Activated CD4-positive, alpha-beta T cell treated with anti-CD3 and anti-CD28 coated beads for 48 hours (primary cell): ENCODE measurements at places on chromosomes 1 and 21.

- DNase-seq, result no peak
Measured at GRCh38 chr1:36534711-36535412, 52.1 kb upstream of the CSF3R start.

DNA sequence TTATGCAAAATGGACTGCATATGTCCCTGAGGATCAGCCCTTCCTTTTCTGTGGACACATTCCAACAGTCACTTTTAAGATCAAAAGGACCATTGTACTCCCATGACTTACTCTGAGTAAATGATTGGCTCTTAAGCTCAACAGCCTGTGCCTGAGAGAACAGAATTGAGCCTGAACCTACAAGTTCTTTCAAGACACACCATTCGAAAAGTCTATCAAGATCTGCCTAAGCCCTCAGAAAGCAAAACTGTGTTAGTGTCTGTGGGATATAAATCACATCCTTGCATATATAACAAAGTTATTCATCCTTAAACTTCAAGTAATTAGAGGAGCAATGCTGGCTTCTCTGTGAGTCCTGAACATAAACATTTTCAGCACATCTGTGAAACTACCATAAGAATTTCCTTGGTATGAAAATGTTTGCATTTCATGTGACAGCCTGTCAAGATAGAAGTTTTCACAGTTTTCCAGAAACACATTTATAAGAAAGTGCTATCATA is 41.6 kb downstream of the PCNX2 start:
- no peak for DNase-seq

- no peak for DNase-seq
Measured at GRCh38 chr1:8096105-8097011, 70.2 kb upstream of the ERRFI1 start.

GRCh38 chr21:37921091-37921490 is 4.8 kb upstream of the KCNJ6 start:
- no peak for DNase-seq

DNA sequence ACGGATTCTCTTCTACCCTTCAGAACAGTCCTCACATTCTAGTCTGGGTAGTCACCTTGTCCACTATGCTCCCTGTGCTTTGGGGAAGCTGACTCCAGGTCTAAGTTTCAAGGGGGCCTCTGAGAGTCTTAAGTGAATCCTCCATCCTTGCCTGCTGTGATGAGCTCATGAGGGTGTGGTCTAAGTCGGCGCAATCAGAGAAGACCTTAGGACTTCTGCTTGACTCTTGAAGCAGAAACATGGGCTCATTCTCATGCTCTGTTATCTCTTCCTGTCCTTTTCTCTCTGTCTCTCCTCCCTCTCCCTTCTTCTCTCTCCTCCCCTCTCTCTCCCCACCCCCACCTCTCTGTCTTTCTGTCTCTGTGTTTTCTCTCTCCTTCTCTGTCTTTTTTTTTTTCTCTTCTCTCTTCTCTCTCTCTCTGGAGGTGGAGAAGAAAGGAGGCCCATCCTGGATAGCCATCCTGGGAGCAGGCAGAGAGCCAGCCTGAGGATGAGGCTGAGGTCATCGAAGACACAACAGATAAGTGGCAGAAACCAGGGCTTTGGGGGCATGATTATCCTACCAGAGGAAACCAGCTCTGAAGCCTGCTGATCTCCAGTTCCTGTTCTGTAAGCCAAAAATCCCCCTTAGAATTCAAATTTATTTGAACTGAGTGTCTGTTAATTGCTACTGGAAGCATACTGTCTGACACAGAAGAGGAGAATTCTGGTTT is 245.6 kb downstream of the SIPA1L2 start:
- no peak for DNase-seq

DNA sequence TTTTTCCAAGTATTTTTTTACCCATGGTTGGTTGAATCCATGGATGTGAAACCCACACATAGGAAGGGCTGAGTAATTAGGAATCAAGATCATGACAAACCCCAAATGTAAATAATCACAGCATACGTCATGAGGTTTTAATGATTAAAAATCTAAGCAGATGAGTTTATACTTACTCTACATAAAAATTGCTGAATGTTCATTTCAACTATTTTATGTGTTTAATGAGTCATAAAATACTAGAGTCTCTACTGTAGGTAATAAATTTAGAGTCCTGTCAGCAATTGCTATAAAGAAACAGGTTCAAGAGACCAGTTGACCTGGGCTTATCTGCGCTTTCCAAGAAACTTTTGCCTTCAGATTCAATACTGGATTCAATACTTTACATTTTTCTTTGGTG is 18.2 kb downstream of the CTH start:
- DNase-seq, result no peak

DNA sequence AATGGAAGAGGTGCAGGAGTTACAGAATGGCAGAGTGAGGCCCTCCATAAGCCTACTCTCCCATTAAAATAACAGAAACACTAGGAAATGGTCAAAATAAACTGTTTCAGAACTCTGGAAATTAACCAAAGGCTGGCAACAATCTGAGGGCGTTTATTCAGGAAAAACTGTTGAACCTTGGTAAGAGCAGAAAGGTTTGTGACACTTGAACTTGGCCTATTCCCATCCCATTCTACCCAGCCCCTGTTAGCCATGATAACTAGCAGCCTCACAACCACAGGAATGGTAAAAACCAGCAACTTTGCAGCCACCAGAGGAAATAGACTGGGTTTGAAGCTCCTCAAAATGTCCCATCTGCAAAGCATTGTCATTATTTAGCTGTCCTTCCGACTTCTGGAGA is 256.8 kb downstream of the RHOU start:
- DNase-seq, result no peak

GRCh38 chr1:7771823-7772299 is 765 bp downstream of the VAMP3 start:
- no peak for DNase-seq

GRCh38 chr1:110556471-110556807 is 37.5 kb upstream of the KCNA10 start:
- DNase-seq, result no peak

GRCh38 chr1:40630488-40631223 is 34.8 kb downstream of the RIMS3 start:
- peak; percentile 63 for DNase-seq

DNA sequence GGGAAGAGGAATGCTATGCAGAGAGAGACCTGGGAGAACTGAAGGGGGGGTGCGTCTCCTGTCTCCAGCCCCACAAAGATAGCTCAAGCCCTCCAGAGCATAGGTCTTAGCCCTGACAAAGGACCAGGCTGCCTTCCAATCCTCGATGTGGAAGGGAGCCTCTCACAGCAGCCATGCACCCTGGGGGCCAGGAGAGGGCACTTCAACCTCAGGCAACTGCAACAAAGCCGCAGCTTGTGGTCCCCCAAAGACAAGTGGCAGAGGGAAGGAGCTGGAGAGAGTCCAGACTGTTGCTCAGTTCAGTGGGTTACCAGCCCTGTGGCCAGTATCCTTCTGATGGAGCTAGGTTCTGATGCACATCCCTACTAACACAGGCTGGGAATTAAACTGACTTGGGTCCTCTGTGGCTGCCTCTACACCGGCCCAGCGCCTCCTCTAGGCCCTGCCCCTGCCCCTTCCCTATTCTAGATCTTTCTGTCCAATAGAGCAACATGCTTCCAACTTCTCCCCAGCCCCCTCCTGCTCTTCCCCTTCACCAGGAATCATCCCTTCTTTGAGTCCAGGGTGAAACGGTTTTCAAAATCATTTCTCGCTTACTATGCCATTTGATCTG is 100.7 kb upstream of the SPATA6 start:
- peak; percentile 31 for DNase-seq

DNA sequence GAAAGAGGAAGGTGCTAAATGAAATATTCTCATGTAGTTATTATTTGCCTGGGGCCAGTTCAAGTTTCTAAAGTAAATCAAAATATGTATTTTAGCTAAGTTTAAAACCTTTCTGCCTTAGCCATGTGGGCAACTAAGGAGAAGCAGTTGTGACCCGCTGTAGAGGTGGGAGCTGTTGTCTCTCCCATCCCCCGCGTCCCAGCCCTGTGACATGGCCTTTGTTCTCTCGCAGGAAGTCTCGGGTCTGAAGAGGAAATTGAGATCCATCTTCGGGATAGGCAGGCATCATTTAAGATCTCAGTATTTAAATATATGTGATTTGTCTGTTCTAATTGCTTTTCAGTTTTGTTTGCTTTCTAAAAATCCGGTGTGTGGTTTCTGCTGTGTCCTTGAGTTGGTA is 121.5 kb downstream of the CAMTA1 start:
- DNase-seq, result no peak

DNA sequence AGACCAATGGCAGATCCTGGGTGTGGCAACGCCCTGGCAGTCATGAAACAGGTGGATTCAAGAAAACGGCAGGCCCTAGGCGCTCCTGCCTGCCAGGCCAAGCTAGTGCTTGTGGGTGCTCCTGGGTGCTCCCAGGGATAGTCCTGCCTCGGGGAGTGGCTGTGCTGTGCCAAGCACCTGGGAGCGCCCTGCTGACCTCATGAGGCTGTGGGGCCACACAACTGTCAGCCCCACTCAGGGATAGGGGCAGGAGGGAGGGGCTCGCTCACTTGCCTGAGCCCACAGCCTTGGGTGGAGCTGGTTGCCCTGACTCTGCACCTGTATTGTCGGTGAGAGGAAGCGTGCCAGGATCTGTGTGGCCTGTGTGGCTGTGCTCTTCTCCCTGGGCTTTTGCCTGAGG is 9.4 kb downstream of the SNAP47 start:
- DNase-seq, result no peak

GRCh38 chr1:154837034-154837671 is 32.9 kb downstream of the KCNN3 start:
- DNase-seq, result no peak

GRCh38 chr1:28329395-28330153 is 734 bp downstream of the MED18 start:
- peak; percentile 56 for DNase-seq

GRCh38 chr1:54557671-54558355 is 9.8 kb downstream of the ACOT11 start:
- no peak for DNase-seq

DNA sequence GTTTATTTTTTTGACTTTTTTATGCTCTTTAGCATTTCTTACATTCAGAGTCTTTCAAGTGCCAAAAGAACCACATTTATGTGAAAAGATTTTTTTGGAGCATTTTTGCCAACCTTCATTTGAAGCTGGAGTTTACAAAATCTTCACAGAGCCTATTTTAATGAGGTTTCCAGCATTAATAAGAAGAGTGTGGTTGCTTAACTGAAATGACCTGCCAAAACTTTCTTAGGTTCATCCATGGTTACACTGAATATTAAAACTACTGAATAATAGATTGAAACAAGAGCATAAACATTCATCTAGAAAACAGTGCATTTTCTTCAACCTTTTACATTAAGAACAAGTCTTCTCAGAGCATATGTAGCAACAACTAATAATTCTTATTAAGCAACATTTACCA is 672.3 kb upstream of the CXADR start:
- no peak for DNase-seq

DNA sequence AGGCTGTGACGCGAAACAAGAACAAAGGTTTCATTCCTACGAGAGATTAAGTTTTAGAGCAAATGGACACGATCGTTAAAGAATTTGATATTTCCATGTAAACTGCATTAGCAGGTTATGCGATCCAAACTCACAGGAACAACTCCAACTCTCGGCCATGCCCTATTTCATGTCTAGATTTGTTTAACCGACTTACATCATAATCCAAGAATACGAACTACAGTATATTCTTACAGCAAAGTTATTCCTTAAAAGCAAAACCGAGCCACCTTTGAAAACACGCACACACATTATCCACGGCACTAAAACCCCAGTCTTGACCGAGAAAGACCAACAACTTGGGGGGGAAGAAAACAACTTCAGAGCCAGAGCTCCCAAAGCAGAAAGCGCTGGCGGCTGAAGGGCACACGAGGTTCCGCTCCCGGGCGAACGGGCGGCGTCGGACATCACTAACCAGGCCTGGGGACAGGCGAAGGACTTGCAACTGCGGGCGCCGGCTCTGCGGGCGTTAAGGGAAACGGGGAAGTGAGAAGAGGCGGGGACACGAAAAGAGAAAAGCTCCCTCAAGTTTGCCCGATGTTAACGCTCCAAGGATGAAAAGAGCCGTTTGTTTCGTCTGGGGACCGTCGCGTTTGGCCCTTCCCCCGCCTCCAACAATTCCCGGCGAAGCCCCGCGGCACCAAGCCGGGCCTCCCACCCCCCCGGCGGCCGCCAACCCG is 690 bp downstream of the B3GALNT2 start:
- peak; percentile 43 for DNase-seq

- no peak for DNase-seq
Measured at GRCh38 chr21:39961251-39961650, 94.0 kb downstream of the PCP4 start.

DNA sequence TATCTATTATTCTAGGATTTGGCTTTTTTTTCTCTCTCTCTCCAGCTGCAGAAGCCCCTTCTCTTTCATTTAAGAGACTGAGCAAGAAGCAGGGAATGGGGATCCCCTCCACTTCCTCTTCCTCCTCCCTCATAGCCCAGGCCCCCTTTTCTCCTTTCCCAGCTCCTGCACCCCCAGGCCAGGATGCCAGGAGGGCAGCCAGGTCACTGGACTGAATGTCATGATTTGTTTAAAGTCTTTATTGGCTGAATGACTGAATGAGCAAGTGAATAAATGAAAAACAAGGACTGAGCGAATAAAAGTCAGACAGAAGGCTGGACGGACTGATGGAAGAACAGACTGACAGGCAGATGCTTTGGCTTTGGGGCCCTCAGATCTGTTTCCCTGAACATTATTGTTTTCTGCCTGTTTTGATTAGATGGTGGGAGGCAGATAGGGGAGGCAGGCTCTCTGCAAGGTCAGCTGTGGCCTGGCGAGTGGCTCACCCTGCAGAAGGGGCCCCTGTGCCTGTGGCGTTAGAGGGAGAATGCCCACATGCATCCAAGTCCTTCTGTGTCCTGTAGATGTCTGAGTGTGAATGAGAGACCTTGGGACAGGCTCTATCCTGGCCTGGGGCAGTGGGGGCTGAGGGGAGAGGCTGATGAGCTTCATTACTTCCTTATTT is 20.3 kb upstream of the ADGRB2 start:
- DNase-seq, result no peak

GRCh38 chr1:2574350-2574749 is 12.2 kb upstream of the PRXL2B start:
- DNase-seq, result no peak

GRCh38 chr1:191099696-191100095 is 622.0 kb upstream of the BRINP3 start:
- no peak for DNase-seq

GRCh38 chr1:109929170-109929569 is 18.5 kb downstream of the CSF1 start:
- no peak for DNase-seq

DNA sequence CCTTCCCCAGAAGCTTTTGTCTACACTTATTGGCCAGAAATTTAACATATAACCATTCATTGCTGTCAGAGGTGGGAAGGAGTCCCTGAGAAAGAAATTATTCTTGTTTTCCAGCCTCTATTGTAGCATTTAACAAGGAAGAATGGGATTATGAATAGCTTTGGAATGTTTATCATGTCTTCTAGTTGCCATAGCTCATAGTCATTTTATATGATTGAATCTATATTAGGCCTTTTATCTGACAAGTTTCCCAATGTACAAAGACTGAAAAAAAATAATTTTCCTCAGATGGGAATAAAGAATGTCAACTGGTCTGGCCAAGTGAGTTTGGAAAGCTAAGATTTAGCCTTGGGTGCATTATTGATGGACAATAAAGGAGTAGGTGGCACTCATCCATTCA is 28.3 kb downstream of the PTPRC start:
- DNase-seq, result no peak

GRCh38 chr1:25232027-25232865 is at the start of gene SYF2:
Gene SYF2 (minus strand): TSS chr1:25232502. CDS start chr1:25232467, 35 bp downstream.
- peak; percentile 92 for DNase-seq

GRCh38 chr1:244653439-244654107 is 647 bp downstream of the DESI2 start:
- DNase-seq, result no peak

GRCh38 chr1:244801246-244801645 is 34.2 kb upstream of the COX20 start:
- DNase-seq, result peak; percentile 67
